Stimulated activated CD4-positive, alpha-beta T cell treated with anti-CD3 and anti-CD28 coated beads, Interleukin-1b, Interleukin-23, amount 100 ng/mL, for 4 hours (primary cell): ENCODE measurements at places on chromosomes 4 and X.

GRCh38 chr4:158315706-158316105, 105.4 kb downstream of the TMEM144 start:
- no peak for DNase-seq

DNA sequence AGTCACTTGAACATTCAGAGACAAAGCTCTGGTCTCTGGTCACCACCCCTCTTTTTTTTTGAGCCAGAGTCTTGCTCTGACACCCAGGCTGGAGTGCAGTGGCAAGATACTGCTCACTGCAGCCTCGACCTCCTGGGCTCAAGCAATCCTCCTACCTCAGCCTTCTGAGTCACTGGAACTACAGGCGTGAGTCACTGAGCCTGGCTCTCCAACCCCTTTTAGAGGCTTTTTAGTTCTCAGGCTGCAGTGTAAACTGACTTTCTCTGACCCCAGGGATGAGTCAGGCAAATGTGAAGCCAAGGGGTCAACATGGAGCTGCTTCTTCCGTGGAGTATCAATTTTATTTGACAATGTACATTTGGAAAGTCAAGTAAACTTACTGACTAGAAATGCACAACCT, 229.2 kb downstream of the PTTG2 start:
- DNase-seq, result no peak

GRCh38 chr4:172953896-172954568, 214.6 kb upstream of the GALNT7 start:
- no peak for DNase-seq

DNA sequence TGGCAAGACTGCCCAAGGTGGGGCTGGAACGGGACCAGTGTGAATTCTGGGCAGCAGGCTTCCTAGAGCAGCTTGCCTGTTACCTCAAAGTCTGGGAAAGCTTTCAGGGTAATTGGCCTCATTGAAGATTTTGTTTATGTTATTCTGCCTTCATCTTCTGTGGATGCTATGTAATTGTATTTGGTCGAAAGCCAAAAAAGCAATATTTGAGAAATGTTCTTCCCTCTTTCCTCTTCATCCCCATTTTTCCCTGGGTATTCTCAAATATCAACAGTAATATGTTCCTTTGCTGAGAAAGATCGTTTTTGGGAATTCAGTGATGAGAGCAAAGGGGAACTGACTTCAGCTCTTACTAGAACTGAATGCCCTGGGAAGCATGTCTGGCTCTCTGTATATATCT, 12.9 kb downstream of the TMEM131L start:
- DNase-seq, result no peak

- DNase-seq, result no peak
These were observed 668.2 kb upstream of the NDST4 start for GRCh38 chr4:115781528-115782146.

- no peak for DNase-seq
These were observed 863.3 kb downstream of the CENPC start for GRCh38 chr4:66681962-66682361.

DNA sequence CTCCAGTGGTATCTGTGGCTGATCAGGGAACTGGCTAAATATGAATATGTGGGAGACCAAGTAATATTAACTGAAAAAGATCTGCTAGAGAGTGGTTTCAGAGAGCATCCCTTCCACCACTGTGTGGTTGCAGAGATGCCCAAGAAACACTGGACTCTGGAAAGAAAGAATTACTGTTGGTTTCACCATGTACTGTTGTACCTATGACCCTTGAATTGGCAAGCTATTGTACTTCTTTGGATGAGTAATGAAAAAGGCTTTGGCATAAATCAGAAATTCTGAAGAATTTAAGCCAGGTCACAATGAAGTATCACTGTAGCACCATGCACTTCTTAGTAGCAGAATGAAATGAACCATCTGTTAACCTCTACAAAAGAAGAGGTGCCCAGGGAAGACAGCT, 134.4 kb upstream of the INTU start:
- no peak for DNase-seq

DNA sequence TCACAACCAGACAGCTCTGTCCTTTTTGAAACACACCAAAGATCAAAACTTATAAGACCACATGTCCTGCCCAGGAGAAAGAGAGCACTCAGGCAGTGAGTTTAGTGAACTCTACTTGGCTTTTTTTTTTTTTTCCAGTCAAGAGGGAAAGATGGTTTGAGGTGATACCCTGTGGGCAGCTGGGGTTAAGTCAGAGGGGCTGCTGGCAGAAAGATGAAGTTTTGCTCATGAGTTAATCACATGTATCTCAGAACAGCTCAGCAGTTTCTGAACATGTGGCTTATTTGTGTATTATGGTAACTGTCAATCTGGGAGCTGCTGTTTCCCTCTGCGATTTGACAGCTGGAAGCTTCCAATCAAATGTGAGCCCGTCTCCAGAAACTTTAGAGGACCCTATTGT, 56.4 kb upstream of the MAP3K15 start:
- no peak for DNase-seq

GRCh38 chrX:74534569-74535038, 79.8 kb downstream of the RLIM start:
- no peak for DNase-seq

DNA sequence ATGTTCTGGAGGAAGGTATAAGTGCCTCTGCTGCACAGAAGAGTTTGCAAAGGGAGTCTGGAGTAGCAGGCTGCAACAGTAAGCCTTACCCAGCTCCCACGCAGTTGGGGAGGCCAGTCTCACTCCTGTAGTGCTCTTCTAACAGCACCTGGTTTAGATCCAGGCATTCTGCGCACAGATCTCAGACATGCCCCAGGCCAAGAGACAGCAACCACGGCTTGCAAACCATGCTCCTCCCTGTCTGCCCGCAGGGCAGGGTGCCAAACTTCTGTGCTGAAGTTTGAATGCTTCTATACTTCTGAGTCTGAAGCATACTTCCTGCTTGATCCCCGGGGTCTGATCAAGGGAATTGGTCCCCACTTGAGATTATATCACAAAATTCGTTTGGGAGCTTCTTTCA, 106.3 kb downstream of the LINC00632 start:
- DNase-seq, result no peak

DNA sequence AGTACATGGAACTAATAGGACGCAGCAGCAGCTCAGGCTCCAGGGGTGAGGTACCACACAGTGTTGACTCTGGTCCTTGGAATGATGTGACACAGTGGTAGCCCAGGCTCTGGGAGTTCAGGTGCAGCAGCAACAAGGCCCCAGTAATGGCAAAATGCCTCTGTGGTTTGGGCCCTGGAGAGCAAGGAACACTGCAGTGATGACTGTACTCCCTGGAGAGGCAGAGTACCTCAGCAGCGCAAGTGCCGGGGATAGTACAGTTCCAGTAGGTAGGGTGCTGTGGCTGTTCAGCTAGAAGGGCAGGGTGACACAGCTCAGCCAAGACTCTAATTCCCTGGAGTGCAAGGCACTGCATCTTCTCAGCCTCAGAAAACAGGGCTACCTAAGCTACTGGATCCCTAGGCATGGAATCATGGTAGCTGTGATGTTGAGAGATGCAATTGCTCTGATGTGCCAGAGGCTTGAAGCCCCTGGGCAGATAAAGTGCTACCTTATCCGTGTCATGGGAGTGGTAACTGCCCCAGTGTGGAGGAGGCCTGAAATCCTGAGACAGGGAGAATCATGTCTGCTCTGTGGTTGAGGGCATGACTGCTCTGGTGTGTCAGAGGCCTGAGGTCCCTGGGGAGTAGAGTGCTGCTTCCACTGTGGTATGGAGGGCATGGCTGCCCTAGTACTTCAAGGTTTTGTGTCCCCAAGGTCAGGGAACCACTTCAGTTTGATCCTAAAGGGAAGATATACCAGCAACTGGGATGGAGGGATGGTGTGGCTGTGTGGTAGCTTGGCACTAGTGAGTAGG, 55.2 kb downstream of the AREG start:
- no peak for DNase-seq

DNA sequence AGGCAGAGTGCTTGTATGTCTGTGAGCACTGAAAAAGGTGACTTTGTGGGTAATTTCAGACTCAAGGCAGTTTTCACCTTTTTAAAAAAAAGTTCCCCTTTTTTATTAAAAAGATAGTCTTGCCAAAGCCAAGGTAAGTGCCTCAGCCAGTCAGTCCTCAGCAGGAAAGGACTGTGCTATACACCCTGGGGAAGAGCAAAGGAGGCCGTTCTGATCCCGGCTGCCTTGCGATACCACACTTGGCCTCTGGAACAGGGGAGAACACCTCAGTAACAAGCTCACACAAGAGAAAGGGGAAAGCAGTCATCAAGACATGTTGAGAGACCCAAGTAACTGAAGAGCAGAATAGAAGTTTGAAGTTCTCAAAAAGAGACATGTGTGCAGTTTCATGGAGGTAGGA, 541.7 kb downstream of the BCOR start:
- no peak for DNase-seq

DNA sequence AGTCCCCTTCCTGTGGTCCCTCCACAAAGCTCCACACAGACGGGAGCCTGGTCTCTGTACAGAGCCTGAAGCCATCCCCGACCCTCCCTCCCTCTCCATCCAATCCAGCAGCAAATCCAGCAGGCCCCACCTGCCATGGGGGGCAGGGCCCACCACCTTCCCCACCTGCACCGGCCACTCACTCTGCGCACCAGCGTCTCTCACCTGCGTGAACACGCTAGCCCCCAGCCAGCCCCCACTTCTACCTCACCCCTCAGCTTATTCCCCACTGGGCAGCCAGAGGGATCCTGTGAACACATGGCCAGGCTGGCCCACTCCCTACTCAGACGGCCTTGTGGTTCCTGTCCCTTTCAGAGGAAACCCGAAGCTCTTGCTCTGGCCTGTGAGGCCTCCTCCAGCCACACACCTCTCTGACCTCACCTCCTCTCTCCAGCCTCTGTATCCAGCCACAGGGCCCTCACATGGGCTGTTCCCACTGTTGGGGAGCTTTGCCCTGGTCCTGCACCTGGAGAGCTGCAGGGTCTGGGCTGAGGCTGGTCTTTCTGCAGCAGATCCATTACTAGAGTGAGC, 70.9 kb downstream of the WFS1 start:
- no peak for DNase-seq

- no peak for DNase-seq
These were observed 499.6 kb downstream of the ACTRT1 start for GRCh38 chrX:127552571-127552970.

DNA sequence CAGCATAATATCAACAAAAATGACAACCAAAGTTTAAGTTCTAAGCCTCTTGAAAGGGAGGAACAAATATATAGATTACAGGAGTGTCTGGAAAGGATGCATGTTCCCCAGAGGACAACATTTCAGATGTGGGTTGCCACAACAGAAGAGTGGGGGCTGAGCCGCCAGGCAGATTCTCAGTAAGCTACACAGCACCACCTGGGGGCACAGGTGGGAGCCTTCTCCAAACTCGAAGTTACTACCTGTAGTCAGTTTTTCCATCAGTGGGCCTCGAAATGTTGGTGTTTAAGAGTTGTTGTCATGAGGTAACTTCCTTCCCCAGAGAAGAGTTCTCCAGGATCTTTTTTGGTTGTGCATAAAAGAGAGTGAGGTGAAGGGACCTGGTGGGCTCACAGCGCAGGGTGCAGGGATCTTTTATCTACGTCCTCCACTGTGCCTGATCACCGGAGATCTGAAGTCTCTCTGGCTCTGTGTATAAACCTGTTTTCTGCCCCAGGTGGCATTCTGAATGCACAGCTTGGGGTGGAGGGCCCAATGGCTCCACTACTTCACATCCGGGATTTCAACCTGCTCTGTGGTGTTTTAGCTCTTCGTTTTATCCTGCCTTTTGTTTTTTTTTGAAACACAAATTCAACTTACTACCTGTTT, 58.4 kb upstream of the STS start:
- DNase-seq, result no peak

DNA sequence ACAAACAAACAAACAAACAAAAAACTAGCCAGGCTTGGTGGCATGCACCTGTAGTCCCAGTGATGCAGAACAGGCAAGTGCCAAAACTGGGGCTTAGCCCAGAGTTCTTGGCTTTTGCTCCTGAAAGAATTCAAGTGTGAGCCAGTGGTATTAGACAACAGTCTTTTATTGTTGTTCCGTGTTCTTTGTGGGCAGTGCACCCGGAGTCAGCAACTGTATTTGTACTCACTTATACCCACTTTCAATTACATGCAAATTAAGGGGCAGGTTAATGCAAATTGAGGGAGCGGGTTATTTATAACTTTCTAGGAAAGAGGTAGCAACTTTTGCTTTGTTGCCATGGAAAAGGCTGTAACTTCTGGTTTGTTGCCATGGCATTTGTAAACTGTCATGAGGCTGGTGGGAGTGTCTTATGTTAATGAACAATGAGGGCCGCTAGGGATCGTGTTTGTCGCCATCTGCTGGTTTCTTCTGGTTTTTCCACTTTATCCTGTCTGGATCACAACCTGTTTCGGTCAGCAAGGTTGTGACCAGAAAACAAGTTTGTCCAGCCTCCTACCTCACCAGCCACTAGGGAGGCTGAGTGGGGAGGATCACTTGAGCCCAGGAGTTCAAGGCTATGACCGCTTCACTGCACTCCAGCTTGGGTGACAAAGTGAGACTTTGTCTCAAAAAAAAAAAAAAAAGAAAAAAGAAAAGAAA, 88.8 kb upstream of the ESX1 start:
- DNase-seq, result no peak

GRCh38 chr4:186563761-186564160, 8.4 kb upstream of the MTNR1A start:
- DNase-seq, result no peak

DNA sequence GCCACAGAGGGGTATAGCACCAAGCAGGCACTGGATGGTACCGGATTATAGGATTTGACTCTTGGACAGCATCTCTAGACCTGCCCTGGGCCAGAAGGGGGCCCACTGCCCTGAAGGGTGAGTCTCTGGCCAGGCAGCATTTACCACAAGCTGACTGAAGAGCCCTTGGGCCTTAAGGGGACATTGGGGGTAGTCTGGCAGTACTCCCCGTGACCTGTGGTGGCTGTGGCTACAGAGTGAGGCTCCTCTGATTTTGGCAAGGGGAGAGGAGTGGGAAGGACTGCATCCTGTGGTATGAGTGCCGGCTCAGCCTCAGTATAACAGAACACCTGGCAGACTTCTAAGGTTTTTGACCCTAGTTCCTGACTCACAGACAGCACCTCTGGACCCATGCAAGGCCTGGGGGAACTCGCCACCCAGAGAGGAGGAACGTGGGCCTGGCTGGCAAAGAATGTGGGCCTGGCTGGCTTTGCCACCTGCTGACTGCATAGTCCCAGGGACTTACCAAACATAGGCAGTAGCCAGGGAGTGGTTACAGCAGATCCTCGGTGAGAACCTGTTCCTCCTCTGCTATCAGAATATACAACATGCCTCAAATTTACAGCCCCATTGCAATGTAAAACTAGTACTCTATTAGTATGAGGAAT, 48.1 kb downstream of the ABCB7 start:
- DNase-seq, result no peak

GRCh38 chr4:185019456-185020292, 1.4 kb downstream of the HELT start:
- no peak for DNase-seq

DNA sequence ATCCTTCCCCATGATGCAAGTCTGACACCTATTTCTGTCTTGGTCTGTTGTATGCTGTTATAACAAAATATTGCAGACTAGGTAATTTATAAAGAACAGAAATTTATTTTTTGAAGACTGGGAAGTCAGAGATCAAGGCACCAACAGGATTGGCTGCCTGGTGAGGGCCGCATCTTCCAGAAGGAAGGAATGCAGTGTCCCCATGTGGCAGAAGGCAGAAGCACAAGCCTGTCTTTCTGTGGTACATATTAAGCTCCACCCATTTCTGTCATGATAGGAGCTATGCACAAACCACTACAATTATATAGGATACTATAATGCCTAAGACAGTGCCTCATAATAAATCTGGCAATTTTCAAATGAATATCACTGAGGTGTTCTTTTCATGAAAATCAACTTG, 502.3 kb upstream of the DIAPH2 start:
- no peak for DNase-seq

- DNase-seq, result no peak
These were observed 1156.7 kb downstream of the FAM133A start for GRCh38 chrX:94830717-94831116.

GRCh38 chrX:46757593-46757992, 1.3 kb downstream of the SLC9A7 start:
- no peak for DNase-seq
